ENCODE measurements at places on chromosomes 7 and 10. TPM values are rescaled to one million over a fixed set of nuclear protein-coding genes. Genes with fewer than 3 reads are reported as not detected.

Gene ST8SIA6
- not detected for total RNA-seq

Gene GPC2
- total RNA-seq = 0.96 TPM

Gene RGR
- not detected for total RNA-seq

Gene PNLIPRP3
- total RNA-seq = not detected

Gene FAM25G
- not detected for total RNA-seq

Gene FOXP2
- not detected for total RNA-seq

Gene CYP3A4
- not detected for total RNA-seq

Gene POR
- 105 TPM for total RNA-seq

Gene EPHB6
- 0.17 TPM for total RNA-seq

Gene SFTPA1
- total RNA-seq = not detected

Gene CFAP46
- 1.5 TPM for total RNA-seq

Gene ATP6V0E2
- total RNA-seq = 61.1 TPM

Gene TMEM229A
- not detected for total RNA-seq

Gene YKT6
- 101 TPM for total RNA-seq

Gene MMRN2
- 0.95 TPM for total RNA-seq

Gene CHST3
- 35.6 TPM for total RNA-seq

Gene ENTPD1
- total RNA-seq = 0.17 TPM

Gene CRHR2
- total RNA-seq = not detected

All from A549 treated with ZK216348 at 1 μM for 4 hours (cell line).